Lower lobe of right lung (tissue), 2 donors: ENCODE measurements at places on chromosomes 5 and 9. TPM values are rescaled to one million over a fixed set of nuclear protein-coding genes. Genes with fewer than 3 reads are reported as not detected.

DNA sequence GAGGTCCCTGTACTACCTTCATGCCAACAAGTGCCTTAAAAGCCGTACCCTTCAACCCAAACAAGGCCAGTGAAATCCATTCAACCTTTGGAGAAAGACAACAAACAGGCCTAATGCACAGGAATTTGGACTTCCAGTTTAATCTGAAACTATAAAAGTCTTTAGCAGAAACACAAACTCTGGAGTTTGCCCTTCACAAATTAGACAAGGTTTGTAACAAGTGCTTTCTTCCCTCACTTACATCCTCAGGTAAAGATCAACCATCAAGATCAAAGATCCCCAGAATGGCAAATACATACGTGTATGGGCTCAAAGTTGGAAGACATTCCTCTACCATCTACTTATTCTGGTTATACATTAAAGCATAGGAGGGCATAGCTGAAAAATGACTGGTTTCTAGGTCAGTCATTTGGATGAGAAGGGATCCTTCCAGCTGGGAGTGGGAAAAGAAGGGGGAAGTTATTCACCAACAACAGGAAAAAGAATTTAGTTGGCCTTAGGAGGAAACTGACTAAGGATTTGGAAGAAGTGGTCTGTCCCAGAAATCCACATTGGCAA lies 2.0 kb downstream of the DAB2 start:
- no peak for DNase-seq

GRCh38 chr5:74386571-74387334 lies 253.8 kb downstream of the ENC1 start:
- DNase-seq: no peak

GRCh38 chr9:78144008-78144381 lies 91.9 kb upstream of the CEP78 start:
- DNase-seq: no peak

GRCh38 chr9:77131399-77131798 lies 45.9 kb upstream of the VPS13A start:
- no peak for DNase-seq

DNA sequence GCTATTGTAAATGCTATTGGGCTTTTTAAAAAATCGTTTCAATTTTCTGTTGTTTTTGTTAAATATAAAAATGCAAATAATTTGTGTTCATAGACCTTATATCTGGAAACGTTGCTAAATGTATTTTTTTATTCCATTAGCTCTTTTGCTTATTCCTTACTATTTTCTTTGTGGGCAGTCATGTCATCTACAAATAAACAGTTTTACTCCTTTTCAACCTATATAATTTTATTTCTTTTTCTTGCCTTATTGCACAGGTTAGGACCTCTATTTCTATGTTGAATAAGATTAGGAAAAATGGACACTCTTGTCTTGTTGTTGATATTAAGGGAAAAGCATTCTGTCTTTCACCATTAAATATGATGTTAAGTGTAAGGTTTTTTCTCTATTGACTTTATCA lies 348.8 kb downstream of the CWC27 start:
- DNase-seq: no peak

- DNase-seq: no peak
Measured at GRCh38 chr5:7073666-7074065, 322.3 kb upstream of the ADCY2 start.

DNA sequence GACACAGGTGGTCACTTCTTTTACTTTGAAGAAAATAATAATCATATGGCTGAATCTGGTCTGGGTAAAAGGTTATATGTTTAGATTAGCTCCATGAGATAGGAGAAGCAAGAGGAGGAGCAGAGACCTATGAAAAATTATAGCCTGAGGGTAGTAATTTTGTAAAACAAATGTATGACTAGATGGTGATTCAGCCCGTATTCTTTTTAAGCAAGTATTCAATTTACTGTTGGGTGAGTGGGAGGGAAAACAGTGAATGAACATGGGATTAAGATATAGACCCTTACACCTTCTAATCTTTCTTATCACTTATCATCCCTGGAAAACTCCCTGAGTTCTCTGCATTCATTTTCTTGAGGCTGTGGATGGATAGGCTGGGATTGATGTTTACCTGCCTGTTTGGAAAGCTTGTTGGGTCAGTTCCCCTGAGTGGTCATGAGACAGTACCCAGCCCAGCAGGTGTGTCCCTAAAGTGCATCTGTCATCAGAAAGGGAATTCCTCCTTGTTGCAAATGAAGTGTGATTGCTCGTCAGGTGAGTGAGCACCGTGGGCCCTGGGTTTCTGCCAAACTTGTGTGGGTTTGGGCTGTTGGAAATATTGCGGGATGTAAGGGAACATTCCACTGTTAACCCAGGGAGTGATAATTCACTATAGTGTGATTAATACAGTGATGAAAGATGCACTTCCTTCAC lies 101.2 kb upstream of the GDNF start:
- no peak for DNase-seq

- DNase-seq: no peak
Measured at GRCh38 chr5:321726-322251, 275 bp downstream of the AHRR start.

DNA sequence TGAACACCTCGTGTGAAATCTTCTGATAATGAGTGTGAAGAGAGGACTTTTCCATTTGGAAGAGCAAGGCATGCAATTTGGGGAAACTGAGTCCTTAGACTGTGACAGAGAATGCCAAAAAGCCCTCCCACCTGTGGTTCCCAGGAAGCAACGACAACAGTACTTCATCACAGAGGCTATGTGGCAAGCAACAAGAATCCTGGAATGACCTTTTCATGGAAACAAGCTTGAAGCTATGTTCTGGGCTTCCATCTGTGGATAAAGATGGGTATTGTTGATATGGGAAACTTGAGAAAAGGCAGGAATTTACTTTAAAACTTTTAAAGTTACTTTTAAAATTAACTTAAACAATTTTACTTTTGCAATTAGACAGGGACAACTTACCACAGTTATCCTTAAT lies 131.2 kb upstream of the ANKH start:
- DNase-seq: no peak

DNA sequence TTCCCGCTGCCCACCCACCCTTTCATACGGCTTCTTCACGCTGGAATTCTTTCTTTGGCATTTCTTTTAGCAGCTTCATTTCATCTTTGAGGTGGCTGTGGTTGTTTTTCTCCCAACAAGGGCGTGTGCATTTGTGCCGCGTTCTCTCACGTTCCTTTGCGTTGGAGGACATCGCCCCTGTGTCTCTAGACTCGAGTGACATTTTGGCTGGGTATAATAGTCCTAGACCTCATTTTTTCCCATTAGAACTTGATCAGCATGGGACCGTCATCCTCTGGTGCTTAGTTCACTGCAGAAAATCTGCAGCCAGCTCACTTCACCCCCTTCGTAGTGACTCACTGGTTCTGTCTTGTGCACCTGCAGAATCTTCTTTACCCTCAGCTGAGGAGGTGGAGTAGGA lies 29.5 kb downstream of the KCNT1 start:
- DNase-seq: no peak

GRCh38 chr5:134174841-134175839 lies 1.6 kb downstream of the SKP1 start:
- DNase-seq: no peak

DNA sequence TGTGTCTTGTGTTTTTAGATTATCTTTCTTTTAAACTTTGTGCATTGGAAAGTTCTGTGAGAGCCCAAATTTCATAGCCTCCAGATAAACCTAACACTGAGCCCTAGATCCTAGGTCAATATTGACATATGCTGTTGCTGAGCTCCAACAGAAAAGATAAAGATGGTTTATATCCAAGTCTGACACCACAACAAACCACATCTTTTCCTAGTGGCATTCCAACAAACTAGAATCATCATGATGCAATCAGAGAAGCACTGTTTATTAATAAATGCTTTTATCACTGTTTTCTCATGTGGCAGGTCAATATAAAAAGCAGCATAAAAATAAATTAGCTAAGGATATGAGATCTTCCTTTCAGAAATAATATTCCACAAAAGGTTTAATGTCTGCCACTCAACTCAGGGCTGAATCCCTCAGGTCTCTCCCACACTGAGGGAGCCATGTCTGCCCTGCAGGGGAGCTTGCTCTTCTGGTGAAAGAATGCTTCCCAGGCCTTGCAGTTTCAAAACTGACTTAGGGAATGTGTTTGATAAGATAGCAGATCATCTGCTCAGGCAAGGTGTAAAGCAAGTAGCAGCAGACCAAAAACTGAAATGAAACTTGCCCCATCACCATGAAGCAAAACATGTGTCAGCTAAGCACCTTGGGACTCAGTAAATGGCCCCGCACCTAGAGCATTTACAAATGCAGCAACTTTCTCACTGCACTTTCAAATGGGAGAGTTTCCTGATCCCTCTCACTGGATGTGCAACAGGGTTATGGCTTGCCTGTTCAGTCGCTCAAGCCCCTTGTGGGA lies 493.0 kb downstream of the AGTPBP1 start:
- no peak for DNase-seq

DNA sequence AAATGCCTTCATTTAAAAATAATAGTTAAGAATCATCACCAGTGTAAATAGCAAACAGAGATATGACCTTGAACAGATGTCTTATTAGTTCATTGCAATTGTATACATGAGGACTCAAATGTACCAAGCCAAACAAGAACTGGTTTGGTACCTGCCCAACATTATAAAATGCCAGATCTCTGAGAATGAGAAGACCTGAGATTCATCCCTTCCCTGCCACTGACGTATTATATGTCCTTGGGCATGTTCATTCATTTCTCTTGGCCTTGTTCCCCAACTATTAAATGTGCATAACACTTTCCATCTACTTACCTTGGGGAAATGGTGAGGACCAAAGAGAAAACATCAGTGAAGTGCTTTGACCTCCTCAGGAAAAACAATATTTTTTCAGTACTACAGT lies 33.6 kb upstream of the ERBIN start:
- DNase-seq: no peak

DNA sequence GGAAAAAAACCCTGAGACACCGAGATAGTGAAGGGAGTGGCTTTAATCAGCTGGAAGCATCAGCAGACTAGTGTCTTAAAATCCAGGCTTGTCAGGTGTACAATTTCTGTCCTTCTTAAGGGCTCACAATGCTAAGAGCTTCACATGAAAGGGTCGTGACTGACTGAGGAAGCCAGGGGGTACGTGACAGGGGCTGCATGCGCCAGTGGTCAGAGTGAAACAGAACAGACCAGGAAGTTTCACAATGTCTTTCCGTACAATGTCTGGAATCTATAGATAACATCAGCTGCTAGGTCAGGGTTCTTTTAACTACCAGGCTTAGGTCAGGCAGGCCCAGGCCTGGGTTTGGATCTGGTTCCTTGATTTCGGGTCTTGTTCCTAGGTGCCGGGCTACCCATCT lies 253.0 kb downstream of the CDH10 start:
- DNase-seq: no peak

ZDHHC11 gene
- total RNA-seq: 28.7 TPM

SPTAN1 gene
- total RNA-seq: 305 TPM

NR5A1 gene
- not detected for total RNA-seq

PCDHAC2 gene
- 5.8 TPM for total RNA-seq

OR13F1 gene
- not detected for total RNA-seq

HRH2 gene
- 9.6 TPM for total RNA-seq

GPBP1 gene
- 70.6 TPM for total RNA-seq

PRUNE2 gene
- total RNA-seq: 13.6 TPM
